ENCODE measurements at places on chromosomes 13 and 19.

GRCh38 chr19:18710186-18710585 is 26.7 kb downstream of the CRTC1 start:
- DNase-seq, result no peak

- no peak for DNase-seq
Measured at GRCh38 chr13:52832313-52832712, 16.1 kb downstream of the PCDH8 start.

DNA sequence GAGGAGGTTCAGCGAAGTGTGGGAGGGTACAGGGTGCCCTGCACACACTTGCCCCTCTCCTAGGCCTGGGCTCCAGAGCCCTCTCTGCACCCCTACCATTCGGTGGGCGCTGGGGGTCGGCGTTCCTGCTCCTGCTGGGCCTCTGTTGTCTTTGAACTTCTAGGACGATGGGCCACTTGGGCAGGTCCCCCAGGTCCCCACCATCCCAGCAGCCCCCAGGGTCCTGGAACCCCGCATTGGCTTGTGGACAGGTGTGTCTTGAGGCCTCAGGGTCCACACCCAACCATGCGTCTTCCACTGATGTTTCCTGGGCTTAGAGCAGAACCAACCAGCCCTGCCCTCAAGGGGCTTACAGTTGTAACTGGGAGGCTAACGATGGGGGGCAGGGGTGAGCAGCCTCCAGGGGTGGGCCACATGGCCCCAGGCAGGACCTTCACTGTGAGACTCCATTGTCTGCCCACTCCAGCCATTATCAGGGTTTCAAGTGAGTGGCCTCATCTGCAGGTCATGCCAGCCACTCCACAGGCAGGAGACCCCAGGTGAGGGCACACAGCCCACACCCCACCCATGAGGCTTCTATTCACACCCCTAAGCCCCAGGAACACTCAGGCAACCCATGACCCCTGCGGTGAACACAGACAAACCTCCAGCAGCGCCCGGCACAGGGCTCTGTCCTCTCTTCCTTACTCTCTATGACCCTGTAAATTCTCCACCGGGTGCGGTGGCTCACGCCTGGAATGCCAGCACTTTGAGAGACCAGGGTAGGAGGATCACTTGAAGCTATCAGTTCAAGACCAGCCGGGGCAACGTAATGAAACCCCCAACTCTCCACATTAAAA is 2.0 kb upstream of the KLF16 start:
- DNase-seq, result no peak

DNA sequence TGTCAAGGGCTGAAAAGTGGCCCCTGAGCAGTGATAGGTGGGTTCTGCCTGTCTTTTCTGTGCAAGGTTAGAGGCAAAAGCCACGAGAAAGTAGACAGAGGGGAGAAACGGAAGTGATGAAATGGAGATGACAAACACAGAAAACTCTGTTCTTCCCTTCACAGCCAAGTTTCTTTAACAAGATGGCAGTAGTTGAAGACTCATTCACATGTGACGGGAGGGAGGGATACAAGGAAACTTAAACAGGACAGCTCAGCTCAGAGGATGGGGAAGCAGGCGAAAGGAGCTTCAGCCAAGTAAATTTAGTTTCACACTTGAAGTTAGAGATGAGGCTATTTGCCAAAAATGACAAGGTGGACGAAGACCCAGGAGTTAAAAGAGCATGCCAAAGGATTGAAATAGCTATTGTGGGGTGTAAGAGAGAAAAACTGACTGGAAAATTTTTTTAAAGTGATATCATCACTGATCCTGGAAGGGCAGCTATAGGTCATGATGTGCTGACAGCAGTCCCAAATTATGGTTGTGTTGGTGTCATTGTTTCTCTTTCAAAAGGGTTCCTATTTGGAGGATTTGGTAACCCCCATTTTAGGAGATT is 347.9 kb downstream of the EFNB2 start:
- DNase-seq, result no peak

DNA sequence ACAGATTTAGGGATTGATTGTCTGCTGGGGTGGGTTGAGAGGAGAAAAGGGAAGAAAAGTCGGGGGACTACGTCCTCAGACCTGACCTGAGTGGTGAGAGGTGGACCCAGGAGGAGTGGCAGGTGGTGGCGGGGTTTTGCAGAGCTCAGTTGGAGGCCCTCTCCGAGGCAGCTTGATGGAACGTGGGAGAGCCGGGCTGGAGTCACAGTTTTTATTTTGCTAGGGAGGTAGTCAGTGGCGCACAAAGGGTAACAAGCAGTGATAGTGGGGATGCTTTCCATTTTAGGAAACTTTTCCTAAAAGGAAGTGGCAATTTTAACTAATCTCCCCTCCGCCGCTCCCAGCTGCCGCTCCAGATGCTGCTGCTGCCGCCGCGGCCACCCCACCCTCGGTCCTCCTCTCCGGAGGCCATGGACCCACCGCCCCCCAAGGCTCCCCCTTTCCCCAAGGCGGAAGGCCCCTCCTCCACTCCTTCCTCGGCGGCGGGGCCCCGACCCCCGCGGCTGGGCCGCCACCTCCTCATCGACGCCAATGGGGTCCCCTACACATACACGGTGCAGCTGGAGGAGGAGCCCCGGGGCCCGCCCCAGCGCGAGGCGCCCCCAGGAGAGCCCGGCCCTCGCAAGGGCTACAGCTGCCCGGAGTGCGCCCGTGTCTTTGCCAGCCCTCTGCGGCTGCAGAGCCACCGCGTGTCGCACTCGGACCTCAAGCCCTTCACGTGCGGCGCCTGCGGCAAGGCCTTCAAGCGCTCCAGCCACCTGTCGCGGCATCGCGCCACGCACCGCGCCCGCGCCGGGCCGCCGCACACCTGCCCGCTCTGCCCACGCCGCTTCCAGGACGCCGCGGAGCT is 1.1 kb upstream of the ZNF581 start:
- DNase-seq, result no peak

DNA sequence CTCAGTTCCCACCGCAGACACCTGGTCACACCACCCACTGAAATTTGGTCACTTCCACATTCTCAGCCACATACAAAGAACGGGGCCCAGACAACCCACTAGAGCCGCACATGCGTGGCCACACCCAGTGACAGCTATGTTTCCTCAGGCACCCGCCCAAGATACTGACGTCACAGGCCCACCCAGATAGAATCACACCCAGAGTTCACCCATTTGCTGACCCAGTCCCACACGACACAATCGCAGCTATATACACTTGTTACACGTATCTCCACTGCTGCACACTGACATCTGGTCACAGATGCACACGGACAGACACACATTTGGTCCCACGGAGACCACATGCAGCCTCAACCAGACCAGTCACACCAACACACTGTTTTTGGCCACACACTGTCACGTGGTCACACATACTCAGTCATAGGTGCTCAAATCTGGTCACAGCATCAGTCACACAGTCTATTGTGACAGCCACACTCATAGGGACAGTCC is 2.9 kb downstream of the NUMBL start:
- DNase-seq, result peak; percentile 41

GRCh38 chr13:71828117-71828516 is 38.9 kb downstream of the DACH1 start:
- no peak for DNase-seq

DNA sequence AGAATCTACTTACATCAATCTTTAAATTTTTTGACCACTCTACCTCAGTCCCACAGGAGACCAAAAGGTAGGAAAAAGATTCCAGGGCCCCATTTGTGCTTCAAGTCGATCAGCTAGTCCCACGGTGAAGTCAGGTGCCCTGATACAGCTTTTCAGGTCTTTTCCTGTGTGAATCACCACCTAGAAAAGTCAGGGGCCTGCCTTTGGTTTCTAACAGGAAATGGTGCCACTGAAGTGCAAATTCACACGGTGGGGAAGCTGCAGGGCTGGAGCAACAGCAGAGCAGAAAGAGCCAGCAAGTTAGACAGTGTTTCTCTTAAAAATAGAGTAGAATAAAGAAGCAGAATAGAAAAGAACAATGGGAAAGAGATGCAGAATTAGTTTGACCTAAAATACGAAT is 107.5 kb downstream of the KLF12 start:
- DNase-seq, result peak; percentile 60

DNA sequence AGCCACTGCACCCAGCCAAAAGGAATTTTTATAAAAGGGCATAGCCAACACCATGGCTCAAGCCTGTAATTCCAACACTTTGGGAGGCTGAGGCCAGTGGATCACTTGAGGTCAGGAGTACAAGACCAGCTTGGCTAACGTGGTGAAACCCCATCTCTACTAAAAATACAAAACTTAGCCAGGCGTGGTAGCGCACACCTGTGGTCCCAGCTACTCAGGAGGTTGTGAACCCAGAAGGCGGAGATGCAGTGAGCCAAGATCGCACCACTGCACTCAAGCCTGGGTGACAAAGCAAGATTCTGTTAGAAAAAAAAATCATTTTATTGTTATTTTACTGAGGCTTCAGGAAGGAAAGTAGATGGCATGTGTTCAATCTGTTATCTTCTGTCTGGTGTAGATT is 31.3 kb upstream of the FOXO1 start:
- DNase-seq, result no peak

GRCh38 chr13:111484959-111485358 is 164.5 kb downstream of the TEX29 start:
- no peak for DNase-seq

DNA sequence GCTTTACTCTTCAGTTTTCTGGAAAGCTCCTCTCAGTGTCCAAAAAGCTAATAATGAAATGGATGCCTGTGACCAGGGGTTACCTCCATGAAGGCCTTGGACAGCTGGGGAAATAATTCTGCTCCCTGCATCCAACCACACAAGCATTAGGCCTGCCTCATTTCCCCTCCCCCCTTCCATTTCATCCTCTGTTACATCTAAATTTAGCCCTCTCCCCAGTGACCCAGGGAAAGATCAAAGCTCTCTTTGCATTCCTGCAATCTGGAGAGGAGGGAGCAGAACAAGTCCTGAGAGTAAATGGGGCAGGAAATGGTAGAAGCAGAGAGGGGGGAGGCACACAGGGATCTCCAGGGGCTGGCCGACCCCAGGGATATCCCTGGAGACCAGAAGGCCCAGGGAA is 452.7 kb downstream of the TSHZ3 start:
- no peak for DNase-seq

GRCh38 chr13:100987948-100988347 is 313.4 kb upstream of the TMTC4 start:
- DNase-seq, result no peak

- no peak for DNase-seq
Measured at GRCh38 chr13:80339912-80340650, 845 bp downstream of the SPRY2 start.

GRCh38 chr19:4594201-4594600 is 34.7 kb upstream of the SEMA6B start:
- no peak for DNase-seq

DNA sequence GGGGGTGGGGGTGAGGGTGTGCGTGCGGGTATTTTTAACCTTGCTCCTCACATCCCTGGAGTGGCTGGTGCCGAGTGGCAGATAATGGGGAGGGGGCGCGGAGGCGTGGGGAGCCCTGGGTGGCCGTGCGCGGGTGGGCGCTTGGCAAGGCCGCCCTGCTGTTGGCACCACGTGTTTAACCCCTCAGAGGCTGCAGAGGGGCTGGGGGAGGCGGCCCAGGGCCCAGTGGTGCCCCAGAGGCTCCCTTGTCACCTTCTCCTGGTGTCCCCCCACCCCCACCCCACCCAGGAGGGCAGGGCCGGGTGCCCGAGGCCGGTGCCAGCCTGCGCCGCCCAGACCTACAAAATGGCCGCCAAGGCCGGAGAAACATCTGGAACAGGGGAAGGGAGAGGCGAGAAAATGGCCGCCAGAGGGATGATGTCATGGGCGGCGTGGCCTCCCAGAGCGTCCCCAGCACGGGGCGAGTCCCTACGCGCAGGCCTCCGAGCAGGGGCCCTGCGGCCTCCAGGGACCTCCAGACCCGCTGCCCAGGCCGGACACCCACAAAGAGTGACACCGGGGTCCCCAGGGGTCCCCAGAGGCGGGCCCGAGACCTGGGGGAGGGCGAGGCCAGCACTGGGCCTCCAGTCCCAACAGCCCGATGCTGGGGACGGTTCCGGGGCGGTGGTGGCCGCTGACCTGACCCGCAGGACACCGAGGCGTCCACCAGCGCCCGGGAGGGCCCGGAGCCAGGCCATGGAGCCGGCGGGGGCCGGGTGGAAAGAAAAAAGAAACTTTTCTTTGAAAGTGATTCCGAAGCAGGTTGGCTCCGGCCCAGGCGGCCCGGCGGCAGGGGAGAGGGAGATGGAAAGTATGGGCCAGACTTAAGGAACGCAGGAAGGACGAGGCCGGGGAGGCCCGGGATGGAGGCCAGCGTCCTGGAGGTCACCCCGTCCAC is 38.2 kb downstream of the NFIC start:
- DNase-seq, result no peak

GRCh38 chr13:77172650-77173049 is 145.7 kb upstream of the FBXL3 start:
- no peak for DNase-seq
